Mesothelial cell of epicardium (in vitro differentiated cells): ENCODE measurements at places on chromosomes 13 and 19.

DNA sequence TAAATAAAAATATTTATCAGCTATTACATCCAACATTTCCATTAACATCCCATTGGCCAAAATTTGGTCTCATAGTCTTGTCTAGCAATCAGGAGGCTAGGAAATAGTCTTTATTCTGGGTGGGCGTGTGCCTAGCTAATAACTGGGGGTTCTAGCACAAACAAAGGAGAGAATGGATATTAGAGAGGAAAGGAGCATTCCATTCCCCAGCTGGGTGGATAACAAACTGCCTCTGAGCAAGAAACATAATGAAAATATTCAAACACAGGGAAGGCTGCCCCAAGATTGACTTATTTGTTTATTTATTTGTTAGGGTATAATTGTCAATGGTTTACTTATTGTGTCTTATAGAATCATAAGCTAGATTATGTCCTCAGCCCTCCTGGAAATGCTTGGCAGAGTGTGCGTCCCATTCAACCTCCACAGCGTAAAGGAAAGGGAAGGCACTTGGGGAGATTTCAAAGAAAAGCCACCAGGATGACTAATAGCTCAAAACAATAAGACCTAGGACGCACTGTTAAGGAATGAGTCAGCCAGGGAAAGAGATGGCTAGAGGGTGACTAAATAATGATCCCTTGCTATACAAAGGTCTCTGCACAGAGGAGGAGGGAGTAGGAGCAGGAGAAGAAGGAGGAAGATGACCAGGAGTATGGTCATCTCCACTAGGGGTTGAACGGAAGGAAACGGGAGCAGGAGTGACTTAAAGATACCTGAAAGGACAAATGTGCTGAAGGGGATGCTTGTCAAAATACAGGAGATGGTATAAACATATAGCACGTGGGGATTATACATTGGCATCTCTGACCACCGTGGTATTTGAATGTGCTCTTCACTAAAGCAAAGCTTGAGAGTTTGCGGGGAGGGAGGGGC is 23.5 kb upstream of the USP12 start:
- H3K36me3 ChIP-seq: peaks cover 5% of the 10 kb centered on the region
- peaks cover 8% of the 10 kb centered on the region for H3K4me1 ChIP-seq
- DNase-seq: no peak
- H3K27me3 ChIP-seq: peaks cover 3% of the 10 kb centered on the region
- H3K4me3 ChIP-seq: no peak overlapping the region

DNA sequence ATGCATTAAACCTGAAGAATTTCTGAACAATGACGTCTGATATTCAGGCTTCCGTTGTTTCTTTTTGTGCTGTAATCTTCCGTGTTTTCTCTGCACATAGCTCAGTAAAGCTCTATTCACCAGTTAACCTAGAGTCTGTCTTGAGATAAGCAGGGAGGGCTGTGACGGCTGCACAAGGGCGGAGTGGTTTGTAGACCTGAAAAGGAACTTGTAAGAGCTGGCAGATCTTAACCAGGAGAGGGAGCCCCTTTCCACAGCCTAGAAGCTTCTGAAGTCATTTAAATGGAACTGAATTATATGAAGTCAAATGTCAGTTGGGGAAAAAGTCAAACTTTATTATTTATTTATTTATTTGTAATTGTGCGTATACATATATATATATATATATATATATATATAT is 27.5 kb downstream of the DPRX start:
- DNase-seq: peak; percentile 31
- H3K27ac ChIP-seq: peak overlapping the region; percentile 54
- peaks cover 5% of the 10 kb centered on the region for H3K36me3 ChIP-seq
- no peak overlapping the region for H3K4me3 ChIP-seq

- no peak overlapping the region for H3K27ac ChIP-seq
- H3K4me3 ChIP-seq: no peak overlapping the region
- peaks cover 2% of the 10 kb centered on the region for H3K4me1 ChIP-seq
- H3K27me3 ChIP-seq: no peaks in the 10 kb centered on the region
- no peak for DNase-seq
Observed at GRCh38 chr19:53853707-53854106, 14.0 kb upstream of the MYADM start.

- no peaks in the 10 kb centered on the region for H3K27me3 ChIP-seq
- H3K36me3 ChIP-seq: peaks cover 5% of the 10 kb centered on the region
- H3K27ac ChIP-seq: no peak overlapping the region
- peaks cover 20% of the 10 kb centered on the region for H3K4me1 ChIP-seq
- no peak for DNase-seq
- H3K4me3 ChIP-seq: no peak overlapping the region
Observed at GRCh38 chr19:5676772-5677105, 3.6 kb downstream of the MICOS13 start.

- no peak for DNase-seq
- H3K27me3 ChIP-seq: no peaks in the 10 kb centered on the region
- peaks cover 10% of the 10 kb centered on the region for H3K36me3 ChIP-seq
Observed at GRCh38 chr19:1646659-1647453, 5.6 kb downstream of the TCF3 start.

GRCh38 chr13:79374578-79374977 is 31.5 kb downstream of the RBM26 start:
- no peaks in the 10 kb centered on the region for H3K4me1 ChIP-seq
- H3K27ac ChIP-seq: no peak overlapping the region
- H3K36me3 ChIP-seq: peaks cover 36% of the 10 kb centered on the region
- DNase-seq: no peak
- H3K27me3 ChIP-seq: no peaks in the 10 kb centered on the region
- no peak overlapping the region for H3K4me3 ChIP-seq

- H3K27ac ChIP-seq: no peak overlapping the region
- DNase-seq: no peak
- peaks cover 2% of the 10 kb centered on the region for H3K36me3 ChIP-seq
- no peaks in the 10 kb centered on the region for H3K27me3 ChIP-seq
Observed at GRCh38 chr13:57996717-57997116, 365.2 kb downstream of the PCDH17 start.

DNA sequence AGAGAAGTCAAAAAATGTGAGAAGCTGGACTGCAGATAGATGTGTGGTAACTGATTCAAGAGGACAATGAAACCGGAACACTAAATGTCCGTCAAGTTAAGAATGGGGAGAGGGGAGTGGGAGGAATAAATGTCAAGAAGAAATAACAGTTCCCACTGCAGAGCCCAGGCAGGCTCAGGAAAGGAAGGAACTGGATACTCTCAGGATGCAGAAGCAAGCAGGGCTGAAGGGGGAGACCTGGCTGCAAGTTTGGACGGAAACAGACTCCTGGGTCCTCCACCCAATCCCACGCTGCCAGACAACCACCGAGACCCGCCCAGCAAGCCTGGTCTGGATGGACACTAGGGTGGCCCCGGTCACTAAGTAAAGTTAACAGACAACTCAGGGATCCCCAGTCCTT is 18.1 kb downstream of the TUBGCP3 start:
- no peaks in the 10 kb centered on the region for H3K27me3 ChIP-seq
- H3K36me3 ChIP-seq: peaks cover 6% of the 10 kb centered on the region
- peaks cover 5% of the 10 kb centered on the region for H3K4me1 ChIP-seq
- H3K4me3 ChIP-seq: no peak overlapping the region
- H3K27ac ChIP-seq: no peak overlapping the region

- H3K4me1 ChIP-seq: peaks cover 6% of the 10 kb centered on the region
- H3K4me3 ChIP-seq: no peak overlapping the region
- H3K27ac ChIP-seq: no peak overlapping the region
- DNase-seq: no peak
- H3K27me3 ChIP-seq: peaks cover 43% of the 10 kb centered on the region
Observed at GRCh38 chr19:50417111-50418081, 1.3 kb upstream of the SPIB start.

DNA sequence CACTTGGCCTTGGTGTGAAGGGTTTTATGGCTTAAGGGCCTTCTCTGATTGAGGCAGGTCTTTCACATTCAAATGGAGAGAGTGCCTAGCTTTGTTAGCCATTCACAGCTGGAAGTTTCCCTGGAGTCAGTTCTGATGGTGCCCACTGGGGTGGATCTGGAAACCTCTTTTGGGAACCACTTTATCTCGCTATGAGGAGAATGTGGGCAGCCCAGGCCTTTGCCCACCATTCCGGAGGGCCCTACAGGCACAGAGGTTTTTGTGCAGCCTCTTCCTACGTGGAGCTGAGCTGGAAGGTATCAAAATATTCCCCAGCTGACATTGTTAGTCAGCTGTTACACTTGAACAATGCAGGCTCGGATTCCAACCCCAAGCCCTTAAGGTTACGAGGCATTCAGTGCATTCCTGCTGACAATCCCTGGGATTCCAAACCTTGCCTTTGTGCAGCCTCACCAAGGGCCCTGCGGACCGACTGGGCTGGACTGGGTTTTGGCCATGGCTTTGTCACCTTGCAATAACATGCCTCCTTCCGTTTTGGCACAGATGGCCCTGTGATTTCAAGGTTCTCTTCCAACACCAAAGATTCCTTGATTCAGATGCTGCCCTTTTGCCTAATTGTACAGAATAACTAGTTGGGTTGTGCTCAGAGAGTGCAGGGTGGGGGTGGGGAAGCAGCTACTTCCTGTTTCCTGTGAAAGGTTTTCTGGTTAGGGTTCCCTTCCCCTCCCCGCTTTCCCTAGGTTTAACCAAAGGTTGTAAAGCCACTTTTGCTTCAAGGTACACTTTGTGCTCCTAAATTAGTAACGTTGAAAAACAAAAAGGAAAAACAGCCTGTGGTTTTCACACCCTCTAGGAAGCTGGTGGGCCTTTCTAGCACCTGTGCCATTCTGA is 27.0 kb downstream of the SAE1 start:
- no peak for DNase-seq
- H3K36me3 ChIP-seq: peaks cover 16% of the 10 kb centered on the region
- peak overlapping the region; percentile 94 for H3K27ac ChIP-seq
- no peak overlapping the region for H3K4me3 ChIP-seq
- peaks cover 42% of the 10 kb centered on the region for H3K4me1 ChIP-seq
- H3K27me3 ChIP-seq: no peaks in the 10 kb centered on the region

- peak overlapping the region; percentile 85 for H3K27ac ChIP-seq
- H3K4me1 ChIP-seq: peaks cover 38% of the 10 kb centered on the region
- DNase-seq: no peak
- H3K27me3 ChIP-seq: no peaks in the 10 kb centered on the region
- H3K36me3 ChIP-seq: no peaks in the 10 kb centered on the region
Observed at GRCh38 chr13:77521595-77522367, 13.7 kb upstream of the SCEL start.

- DNase-seq: no peak
- H3K27me3 ChIP-seq: no peaks in the 10 kb centered on the region
- no peaks in the 10 kb centered on the region for H3K36me3 ChIP-seq
- H3K4me1 ChIP-seq: peaks cover 46% of the 10 kb centered on the region
- peak overlapping the region; percentile 41 for H3K27ac ChIP-seq
Observed at GRCh38 chr13:59747529-59747928, 416.2 kb downstream of the DIAPH3 start.

- H3K27ac ChIP-seq: no peak overlapping the region
- no peak overlapping the region for H3K4me3 ChIP-seq
- no peaks in the 10 kb centered on the region for H3K36me3 ChIP-seq
- no peaks in the 10 kb centered on the region for H3K27me3 ChIP-seq
- no peak for DNase-seq
- H3K4me1 ChIP-seq: peaks cover 16% of the 10 kb centered on the region
Observed at GRCh38 chr19:27974082-27974513, 1238.9 kb downstream of the UQCRFS1 start.

DNA sequence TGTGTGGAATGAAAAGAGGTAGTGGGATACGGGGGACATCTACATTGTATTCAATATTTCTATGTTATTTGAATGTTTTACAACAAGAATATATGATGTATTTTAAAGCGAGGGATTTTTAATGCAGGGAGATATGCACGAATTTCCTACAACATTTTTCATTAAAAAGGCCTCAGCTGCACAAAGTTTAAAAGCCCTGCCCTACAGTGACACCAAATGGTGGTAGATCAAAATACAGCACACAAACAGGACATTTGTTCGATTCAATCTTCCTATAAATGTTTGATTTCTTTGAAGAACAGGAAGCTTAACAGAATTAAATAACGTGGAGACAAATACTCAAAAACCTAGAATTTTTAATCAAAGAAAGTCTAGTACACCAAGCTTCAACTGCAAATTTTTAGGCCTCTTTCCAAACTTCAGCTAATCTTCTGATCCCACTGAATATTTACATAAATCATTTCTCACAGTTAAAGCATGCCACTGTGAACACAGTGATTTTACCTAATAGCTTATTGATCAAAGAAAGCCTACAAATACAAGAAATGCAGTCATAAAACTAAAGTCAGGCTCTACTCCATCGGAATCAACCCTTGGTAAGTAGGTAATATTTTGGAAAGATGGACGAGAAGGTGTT is 257.2 kb downstream of the DIAPH3 start:
- no peak for DNase-seq
- H3K36me3 ChIP-seq: peaks cover 7% of the 10 kb centered on the region
- H3K27me3 ChIP-seq: no peaks in the 10 kb centered on the region
- H3K4me1 ChIP-seq: peaks cover 29% of the 10 kb centered on the region

DNA sequence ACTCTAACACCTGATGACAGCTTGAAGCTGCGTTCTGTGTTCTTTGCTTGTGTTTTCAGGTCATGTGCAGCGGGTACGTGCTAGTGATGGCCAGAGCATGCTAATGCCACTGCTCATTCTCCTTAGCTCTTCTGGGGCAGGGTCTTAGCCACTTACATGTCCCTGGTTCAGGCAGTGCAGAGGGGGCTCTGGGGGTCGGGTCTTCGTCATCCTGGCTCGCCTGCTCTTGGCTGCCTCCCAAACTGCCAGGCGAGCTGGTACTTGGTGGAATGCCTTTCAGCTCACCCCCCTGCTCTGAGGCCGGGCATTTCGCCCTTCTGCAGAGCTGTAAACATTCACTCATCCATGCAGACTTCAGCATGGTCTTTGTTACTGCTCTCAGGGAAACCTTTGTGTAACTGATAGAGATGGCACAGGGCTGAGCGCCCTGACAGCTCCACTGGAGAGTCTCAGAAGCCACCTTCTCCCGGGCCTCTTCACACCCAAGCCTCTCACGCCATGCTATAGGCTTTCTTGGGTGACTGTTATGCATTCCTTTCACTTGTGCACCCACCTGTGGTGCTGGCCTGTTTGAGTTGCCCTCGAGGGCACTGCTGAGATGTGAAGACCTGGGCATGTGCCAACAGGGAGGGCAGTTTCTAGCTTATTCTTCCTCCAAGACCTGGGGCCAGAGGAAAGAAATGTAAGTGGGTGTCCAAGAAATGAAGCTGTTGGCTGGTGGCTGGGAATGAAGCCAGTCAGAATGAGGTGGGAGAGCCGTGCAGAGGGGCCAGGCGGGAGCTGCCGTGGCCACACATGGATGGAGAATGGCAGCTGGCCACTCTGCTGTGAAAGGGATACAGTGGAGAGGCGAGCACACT is 24.4 kb downstream of the FAM124A start:
- peaks cover 36% of the 10 kb centered on the region for H3K4me1 ChIP-seq
- peaks cover 19% of the 10 kb centered on the region for H3K27me3 ChIP-seq
- no peak for DNase-seq
- no peaks in the 10 kb centered on the region for H3K36me3 ChIP-seq

- no peak for DNase-seq
- H3K27me3 ChIP-seq: no peaks in the 10 kb centered on the region
- H3K4me1 ChIP-seq: peaks cover 7% of the 10 kb centered on the region
- no peak overlapping the region for H3K4me3 ChIP-seq
- H3K36me3 ChIP-seq: no peaks in the 10 kb centered on the region
- no peak overlapping the region for H3K27ac ChIP-seq
Observed at GRCh38 chr13:75486146-75487062, 4.4 kb upstream of the TBC1D4 start.

- no peak for DNase-seq
- H3K4me3 ChIP-seq: no peak overlapping the region
- no peaks in the 10 kb centered on the region for H3K36me3 ChIP-seq
- H3K27ac ChIP-seq: no peak overlapping the region
- peaks cover under 1% of the 10 kb centered on the region for H3K27me3 ChIP-seq
- peaks cover 3% of the 10 kb centered on the region for H3K4me1 ChIP-seq
Observed at GRCh38 chr13:94761407-94761806, 49.1 kb upstream of the SOX21 start.
